Endodermal cell (in vitro differentiated cells): ENCODE measurements at places on chromosomes 3 and 15. TPM values are rescaled to one million over a fixed set of nuclear protein-coding genes. Genes with fewer than 3 reads are reported as not detected.

The CAND2 gene
- 5.7 and 7.8 TPM in 2 replicates for total RNA-seq

- DNase-seq, result no peak
These were observed 46.6 kb upstream of the SSR3 start for GRCh38 chr3:156601497-156601896.

DNA sequence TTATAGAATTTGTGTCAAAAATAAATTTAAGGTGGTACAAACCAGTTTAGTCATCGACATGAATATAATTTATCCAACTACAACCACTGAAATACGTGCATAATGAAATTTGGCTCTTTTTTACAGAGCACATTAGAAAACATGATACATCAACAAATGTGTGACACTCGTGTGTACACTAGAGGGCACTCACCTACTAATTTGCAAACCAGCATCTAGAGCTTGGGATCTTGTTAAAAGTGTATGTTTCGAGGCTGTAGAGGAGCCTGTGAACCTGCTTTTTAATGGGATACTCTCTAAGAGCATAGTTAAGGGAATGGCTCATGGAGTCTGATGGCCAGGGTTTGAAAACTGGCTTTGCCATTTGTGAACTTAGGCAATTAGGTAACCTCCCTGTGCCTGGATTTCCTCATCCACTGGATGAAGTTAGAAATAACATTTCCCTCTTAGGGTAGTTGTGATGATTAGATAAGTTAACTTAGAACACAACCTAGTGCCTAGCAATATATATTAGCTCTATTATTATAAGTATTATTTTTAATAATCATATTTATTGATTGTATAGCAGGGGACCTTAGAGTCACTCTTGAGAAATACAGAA, 8.8 kb upstream of the CPOX start:
- peak; percentile 58 for DNase-seq

DNA sequence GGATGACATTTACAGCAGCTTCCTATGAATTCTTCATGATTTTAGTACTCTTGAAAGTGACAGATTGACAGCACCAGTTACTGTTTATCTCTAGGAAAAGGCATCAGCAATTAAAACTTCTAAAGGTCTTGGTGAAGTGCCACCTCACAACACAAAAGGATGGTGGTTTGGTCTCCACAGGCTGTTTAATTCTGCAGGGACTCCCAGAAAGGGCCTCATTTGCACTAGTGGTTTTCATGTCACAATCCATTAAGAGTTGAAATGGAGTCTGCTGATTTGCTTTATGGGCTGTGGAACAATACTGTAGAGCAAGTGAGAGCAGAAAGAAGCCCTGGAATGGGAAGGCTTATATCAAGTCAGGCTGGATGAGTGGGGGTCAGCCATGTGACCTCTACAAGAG, 225.3 kb upstream of the KCNMB2 start:
- no peak for DNase-seq

DNA sequence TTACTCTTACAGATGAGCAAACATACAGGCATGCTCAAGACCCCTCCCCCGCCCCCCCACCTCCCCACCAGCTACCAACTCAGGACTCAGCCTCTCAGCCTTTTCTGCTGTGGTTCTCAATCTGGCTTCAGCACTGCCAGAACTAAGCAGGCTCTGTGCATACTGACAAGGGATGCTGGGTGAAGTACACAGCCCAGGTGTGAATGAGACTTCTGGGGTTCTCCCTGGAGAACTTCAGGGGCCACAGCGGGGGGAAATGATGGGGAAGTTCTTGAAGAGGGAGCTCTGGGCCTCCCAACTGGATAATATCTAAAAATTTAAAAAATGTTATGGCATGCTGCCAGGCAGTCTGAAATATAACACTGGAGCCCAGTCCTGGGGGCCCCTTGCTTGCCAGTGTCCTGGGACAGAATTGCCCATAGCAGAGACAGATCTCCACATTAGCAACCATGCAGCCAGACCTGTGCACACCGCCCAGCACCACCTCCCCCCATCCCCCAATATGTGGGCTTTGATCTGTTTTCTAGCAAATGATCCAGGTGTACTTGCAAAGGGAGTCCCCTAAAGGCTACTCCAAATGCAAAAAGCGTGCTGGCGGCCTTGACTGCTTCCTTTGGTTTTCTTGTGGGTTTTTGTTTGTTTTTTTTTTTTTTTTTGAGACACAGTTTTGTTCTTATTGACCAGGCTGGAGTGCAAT, 41.4 kb downstream of the PGPEP1L start:
- DNase-seq, result peak; percentile 49

The LTK gene
- total RNA-seq, result 0.57 and 0.59 TPM in 2 replicates

The RASGRP1 gene
- total RNA-seq, result 8.8 and 11.0 TPM in 2 replicates

- no peak for DNase-seq
These were observed 43.9 kb downstream of the SH3BP5 start for GRCh38 chr3:15288331-15289035.

DNA sequence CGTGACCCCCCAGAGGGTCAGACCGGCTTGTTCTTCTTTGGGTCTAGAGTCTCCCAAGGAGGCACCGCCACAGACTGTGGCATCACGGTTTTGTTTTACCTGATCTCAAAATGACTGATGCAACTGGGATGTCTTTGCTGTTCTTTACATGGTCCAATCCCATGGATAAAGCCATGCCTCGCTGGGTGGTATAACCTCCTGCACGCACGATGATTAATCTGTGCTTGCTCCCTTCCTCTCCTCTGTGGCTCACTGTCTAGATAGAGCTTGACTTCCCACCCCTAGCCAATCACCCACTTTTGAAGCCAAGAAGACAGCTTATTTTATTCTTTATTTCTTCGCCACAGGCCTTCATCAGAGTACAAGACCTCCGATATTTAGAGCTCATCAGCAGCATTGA, 36.6 kb upstream of the RHO start:
- DNase-seq, result no peak

GRCh38 chr3:62647711-62648110, 227.5 kb downstream of the CADPS start:
- DNase-seq, result no peak

- DNase-seq, result no peak
These were observed 759.4 kb upstream of the GBE1 start for GRCh38 chr3:82520846-82521245.

The CPN2 gene
- total RNA-seq, result 0.22 and 0.29 TPM in 2 replicates

GRCh38 chr15:99998661-99999101, 265.4 kb upstream of the LYSMD4 start:
- peak; percentile 31 for DNase-seq

The PLA2G4B gene
- 7.8 and 10.1 TPM in 2 replicates for total RNA-seq

GRCh38 chr3:46187341-46187700, 20.8 kb downstream of the CCR1 start:
- no peak for DNase-seq

The FAM81A gene
- 0.35 to 1.1 TPM in 2 of 3 replicates, not detected in the other for total RNA-seq

The ZBTB47 gene
- total RNA-seq, result 4.2 and 4.6 TPM in 2 replicates

- no peak for DNase-seq
These were observed 324.5 kb downstream of the CNTN4 start for GRCh38 chr3:2423143-2423542.

The PLCH1 gene
- total RNA-seq, result 10.5 and 12.0 TPM in 2 replicates

GRCh38 chr3:64225695-64226499, 631 bp upstream of the PRICKLE2 start:
- no peak for DNase-seq

The GHSR gene
- not detected in 2 replicates for total RNA-seq

The SEMA4B gene
- 22.0 to 25.1 TPM (median 23.7 TPM) in 3 replicates for total RNA-seq

The GTF2E1 gene
- total RNA-seq, result 42.6 and 45.1 TPM in 2 replicates

GRCh38 chr15:71780115-71780976, 30.0 kb upstream of the NR2E3 start:
- DNase-seq, result peak; percentile 82

DNA sequence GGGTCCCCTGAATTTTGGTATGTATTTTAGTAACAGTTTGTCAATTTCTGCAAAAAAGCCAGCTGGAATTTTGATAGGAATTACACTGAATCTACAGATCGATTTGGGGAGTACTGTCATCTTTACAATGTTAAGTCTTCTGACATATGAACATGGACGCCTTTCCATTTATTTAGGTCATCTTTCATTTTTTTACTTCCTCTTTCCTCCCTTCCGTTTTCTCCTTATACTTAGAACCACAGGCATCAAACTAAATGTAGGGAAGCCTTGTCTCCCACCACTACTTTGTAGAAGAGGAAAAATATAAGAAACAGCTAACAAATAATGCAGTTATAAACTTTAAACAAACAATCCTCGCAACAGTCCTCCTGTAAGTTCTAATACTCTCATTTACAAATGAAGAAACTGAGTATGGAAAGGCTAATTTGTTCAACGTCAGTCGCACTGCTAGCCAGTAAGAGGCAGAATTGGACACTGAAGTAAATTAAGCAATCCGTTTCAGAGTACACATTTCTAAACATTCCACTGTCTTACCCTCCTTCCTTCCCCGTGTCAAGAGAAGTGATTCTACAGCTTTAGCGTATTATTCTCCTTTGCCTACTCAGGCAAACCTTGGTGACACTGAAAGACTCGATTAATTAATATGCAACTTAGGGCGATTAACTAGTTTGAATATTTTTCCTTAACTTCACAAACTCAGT, 25.6 kb downstream of the RHOA start:
- no peak for DNase-seq

DNA sequence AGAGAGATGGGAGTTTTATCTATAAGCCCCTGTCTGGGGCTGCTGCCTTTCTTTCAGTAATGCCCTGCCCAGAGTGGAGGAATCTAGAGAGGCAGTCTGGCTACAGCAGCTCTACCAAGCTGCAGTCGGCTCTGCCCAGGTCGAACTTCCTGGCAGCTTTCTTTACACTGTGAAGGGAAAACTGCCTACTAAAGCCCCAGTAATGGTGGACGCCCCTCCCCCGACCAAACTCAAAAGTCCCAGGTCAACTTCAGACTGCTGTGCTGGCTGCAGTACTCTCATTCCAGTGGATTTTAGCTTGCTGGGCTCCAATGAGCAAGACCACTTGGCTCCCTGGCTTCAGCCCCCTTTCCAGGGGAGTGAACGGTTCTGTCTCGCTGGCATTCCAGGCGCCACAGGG, 65.9 kb upstream of the RARB start:
- peak; percentile 51 for DNase-seq

GRCh38 chr15:83292317-83292716, 7.9 kb upstream of the BNC1 start:
- no peak for DNase-seq

- peak; percentile 88 for DNase-seq
These were observed 127.6 kb upstream of the LMOD3 start for GRCh38 chr3:69250014-69250413.

The GOLGA8M gene
- not detected in 2 replicates for total RNA-seq

DNA sequence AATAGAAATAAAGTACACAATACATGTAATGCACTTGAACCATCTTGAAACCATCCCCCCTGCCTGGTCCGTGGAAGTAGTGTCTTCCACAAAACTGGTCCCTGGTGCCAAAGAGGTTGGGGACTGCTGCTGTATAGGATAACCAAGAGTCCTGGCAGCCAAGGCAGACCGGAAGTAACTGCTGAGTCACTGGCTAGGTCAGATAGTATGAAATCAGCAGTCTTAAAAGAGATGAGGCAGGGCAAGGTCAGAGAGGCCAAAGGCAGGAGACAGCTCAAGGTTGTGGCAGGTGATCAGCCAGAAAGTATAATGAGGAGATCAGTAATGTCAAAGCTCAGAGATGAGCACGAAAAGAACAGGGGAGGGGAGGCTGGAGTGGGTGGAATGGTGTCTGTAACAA, 60.2 kb downstream of the MAP3K13 start:
- DNase-seq, result no peak

- no peak for DNase-seq
These were observed 85.0 kb downstream of the RORA start for GRCh38 chr15:61144055-61144454.

GRCh38 chr15:87416591-87417257, 839.8 kb downstream of the NTRK3 start:
- DNase-seq, result no peak

GRCh38 chr3:180563406-180563805, 38.6 kb upstream of the TTC14 start:
- DNase-seq, result no peak

DNA sequence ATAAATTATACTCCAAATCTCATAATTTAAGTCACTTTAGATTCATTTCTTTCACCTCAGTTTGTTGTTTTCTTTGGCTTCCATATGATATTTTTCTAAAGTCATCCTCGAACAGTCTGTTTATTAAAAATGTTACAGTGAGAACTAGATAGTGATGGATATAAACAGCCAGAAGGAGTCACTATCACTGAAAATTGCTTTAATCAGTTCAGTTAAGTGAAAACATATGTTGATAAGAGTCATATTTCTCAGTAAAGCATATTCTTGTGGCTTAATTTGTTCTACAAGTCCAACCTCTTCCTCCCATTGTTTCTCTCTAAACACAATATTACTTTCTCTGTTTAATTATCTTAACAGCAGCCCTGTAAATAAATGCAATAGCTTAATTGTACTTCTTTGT, 427.5 kb upstream of the ALCAM start:
- no peak for DNase-seq

The ZNF717 gene
- not detected in 3 replicates for total RNA-seq

GRCh38 chr3:127670761-127671522, 1.8 kb upstream of the ABTB1 start:
- DNase-seq, result peak; percentile 41

The ONECUT1 gene
- 1.4 to 2.7 TPM (median 1.8 TPM) in 3 replicates for total RNA-seq

GRCh38 chr3:8603115-8603710, 41.4 kb downstream of the SSUH2 start:
- DNase-seq, result no peak

- peak; percentile 67 for DNase-seq
These were observed 1.7 kb downstream of the RORA start for GRCh38 chr15:61227269-61227949.

GRCh38 chr3:23455775-23456174, 252.6 kb downstream of the UBE2E2 start:
- DNase-seq, result no peak
